ENCODE measurements at places on chromosomes 2 and 18.

DNA sequence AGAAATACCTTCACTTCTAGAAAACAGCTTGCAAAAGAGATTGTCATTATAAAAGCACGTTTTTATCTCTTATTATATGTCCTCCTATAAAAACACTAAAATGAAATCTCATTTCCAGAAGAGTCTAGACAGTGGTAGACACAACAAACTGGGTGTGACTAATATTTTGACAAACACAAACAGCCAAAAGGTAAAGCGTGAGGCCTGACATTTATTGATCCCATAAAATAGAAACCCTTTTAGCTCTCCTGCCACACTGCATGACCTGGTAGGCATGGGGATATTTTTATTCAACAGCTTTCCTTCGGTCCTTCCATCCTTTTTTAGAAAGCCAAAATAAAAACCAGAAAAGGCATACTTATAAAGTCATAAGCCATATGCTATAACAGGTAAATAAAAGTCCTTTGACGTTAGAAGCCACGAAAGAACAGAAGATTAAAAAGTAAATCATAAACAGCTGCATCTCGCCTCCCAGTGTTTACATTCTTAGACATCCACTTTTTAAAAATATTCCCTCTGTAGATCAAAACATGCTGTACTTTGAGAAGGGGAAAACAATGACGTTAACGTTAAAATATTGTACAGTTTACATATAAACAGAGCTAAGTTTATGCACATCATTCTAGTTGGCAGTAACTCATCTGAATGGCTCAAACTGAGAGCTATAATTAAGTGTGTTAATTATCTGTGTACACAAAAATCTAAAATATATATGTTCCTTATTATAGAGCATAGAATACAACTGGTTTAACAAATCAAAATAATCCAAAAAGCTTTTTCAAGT is 44.6 kb downstream of the IRS1 start:
- DNase-seq = no peak

- no peak for DNase-seq
Measured at GRCh38 chr2:241482126-241482955, 26.0 kb downstream of the STK25 start.

DNA sequence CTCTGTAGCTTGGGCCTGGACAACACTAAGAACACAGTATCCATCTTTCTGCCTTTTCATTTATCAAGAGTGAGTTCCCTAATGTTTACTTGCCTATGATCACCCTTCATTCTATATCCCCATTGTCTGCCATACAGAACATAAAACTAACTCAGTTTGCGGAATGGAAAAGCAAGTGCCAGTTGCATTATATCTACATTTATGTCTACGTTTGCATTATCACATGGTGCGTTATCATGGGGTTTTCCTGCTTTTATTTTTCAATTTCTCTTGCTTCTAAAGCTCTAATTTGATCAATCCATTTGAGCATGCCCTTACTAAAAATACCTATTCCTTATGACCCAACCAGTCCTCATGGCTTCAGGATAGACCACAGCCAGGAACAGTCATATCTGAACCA is 421.6 kb upstream of the VWC2L start:
- DNase-seq = no peak

DNA sequence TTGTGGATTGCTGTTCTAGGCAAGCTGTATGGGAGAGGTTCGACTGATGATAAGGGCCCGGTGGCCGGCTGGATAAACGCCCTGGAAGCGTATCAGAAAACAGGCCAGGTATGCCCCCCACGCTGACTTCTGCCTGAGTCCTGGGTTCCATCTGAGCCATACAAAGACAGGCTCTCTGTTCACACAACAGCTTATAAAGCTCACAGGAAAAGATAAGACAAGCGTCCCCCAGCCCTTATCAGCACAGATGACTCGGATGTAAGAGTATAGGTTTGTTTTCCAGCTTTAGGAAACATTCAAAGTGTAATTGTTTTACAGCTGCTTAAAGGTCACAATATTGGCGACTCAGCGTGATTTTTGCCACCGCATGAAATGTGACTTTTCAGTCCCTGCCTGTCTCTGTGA is 12.7 kb downstream of the CNDP2 start:
- DNase-seq = no peak

DNA sequence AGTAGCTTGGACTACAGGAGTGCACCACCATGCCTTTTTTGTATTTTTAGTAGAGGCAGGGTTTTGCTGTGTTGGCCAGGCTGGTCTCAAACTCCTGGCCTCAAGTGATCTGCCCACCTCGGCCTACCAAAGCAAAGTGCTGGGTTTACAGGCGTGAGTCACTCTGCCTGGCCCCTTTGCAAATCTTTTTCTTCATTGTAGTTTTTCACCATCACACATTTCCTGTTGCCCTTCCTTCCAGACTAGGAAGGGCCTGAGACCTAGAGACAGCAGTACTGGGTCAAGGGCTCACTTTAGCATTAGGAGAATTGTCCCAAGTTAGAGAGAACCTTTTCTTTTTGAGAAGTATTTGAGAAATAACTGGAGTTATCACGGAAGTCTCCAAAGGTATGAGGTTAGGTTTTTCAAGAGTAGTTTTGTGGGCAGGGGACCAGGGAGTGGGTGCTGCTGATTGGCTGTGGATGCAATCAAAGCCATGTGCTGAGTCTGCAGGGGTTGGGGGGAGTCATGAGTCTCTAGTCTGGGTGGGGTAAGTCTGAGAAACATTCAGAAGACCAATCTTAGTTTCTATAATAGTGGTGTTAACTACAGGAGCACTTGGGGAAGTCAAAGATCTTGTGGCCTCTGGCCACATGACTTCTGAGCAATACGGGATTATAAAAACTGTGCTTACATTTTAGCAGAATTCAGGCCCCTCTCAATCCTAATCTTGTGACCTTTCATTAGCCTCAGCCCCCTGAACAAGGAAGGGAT is 23.7 kb downstream of the B3GNT2 start:
- no peak for DNase-seq

- no peak for DNase-seq
Measured at GRCh38 chr2:235668782-235669181, 174.9 kb downstream of the AGAP1 start.

- DNase-seq = peak; percentile 21
Measured at GRCh38 chr2:143321994-143322393, 192.8 kb downstream of the ARHGAP15 start.

- DNase-seq = no peak
Measured at GRCh38 chr18:57223144-57223870, 76.4 kb downstream of the BOD1L2 start.

GRCh38 chr2:209985874-209986273 is 16.6 kb upstream of the RPE start:
- DNase-seq = no peak

DNA sequence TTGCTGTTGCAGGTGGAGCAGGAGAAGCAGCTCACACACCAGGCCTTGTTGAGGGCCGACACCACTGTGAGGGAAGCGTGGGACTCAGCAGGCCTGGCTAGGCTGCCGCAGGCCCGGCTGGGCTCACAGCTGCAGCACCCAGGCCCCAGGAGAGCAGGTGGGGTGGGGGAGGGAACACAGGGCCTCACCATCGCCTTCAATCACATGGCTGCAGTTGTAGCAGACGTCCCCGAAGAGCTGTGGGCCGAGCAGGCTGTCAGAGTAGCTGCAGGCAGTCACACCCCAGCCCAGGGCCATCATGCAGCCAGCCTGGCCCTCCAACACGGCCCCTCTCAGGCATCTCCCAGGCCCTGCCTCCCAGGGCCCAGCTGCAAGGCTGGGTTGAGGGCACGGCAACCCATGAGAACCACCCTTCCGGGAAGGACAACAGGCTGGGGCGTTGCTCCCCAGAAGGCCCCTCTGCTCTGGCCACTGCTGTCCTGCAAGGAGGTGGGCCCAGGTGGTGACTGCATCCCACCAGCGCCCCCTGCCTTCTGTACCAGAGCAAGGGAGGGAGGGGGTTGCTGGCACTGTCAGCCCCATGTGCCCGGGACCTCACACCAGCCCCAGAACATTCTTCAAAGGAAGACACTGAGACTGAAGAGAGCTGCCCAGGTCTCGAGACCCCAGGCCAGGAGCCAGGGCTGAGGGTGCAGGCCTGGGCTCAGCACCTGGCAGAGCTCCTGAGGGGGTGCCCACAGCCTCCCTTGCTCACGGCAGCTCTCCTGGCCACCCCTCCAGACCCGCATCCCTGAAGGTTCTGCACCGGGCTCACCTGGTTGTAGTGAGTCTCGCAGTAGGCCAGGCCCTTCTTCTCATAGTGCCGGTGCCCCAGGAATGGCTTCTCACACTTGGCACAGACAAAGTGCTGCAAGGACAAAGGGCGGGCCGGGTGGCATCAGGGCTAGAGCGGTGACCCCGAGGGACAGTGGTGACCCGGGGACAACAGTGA is 5.6 kb upstream of the GPR17 start:
- no peak for DNase-seq

DNA sequence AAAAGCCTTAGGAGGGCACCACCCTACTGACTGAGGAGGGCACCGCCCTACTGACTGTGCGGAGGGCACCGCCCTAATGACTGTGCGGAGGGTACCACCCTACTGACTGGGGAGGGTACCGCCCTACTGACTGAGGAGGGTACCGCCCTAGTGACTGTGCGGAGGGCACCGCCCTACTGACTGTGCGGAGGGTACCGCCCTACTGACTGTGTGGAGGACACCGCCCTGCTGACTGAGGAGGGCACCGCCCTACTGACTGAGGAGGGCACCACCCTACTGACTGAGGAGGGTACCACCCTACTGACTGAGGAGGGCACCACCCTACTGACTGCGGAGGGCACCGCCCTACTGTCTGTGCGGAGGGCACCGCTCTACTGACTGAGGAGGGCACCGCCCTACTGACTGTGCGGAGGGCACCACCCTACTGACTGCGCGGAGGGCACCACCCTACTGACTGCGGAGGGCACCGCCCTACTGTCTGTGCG is 150.2 kb upstream of the NFATC1 start:
- DNase-seq = no peak

GRCh38 chr2:25722224-25722623 is 48.8 kb upstream of the DTNB start:
- DNase-seq = no peak

DNA sequence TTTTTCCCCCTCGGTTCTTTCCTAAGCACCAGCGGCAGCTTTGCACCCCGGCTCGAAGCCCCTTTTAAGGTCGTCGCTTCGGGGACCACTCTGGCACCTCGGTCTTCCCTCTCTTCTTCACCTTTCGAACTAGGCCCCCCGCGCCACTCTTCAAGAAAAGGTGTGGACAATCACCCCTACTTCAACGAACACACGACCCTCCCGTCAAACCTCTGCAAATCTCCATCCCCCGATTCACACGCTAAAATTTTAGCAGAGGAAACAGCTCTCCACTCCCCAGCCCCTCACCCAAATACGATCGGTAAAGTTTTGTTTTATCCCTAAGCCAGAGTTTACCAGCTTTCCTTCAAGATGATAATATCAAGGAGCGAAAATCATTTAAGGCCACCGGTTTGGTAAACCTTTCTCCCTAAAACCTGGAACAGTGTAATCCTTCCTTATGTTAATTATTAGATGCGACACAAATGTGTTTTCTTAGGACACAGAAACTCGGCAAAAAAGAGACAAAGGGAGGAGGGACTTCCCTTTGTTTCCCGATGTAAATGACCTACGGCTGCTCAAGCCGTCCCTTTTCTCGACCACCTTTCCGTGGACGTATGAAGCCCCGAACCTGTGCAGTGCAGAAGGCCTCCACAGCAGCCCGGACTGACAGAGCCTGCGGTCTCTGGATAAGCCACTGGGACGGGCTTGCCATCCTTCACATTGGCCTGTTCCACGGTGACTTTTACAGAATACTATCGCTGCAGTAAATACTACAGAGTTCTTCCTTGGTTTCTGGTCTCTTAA is 85.2 kb downstream of the RBMS1 start:
- no peak for DNase-seq

- DNase-seq = no peak
Measured at GRCh38 chr2:48148841-48149430, 242.6 kb upstream of the FBXO11 start.

GRCh38 chr2:109185821-109186570 is 57.0 kb downstream of the SH3RF3 start:
- DNase-seq = no peak

- DNase-seq = no peak
Measured at GRCh38 chr2:144517866-144518747, 1.8 kb downstream of the ZEB2 start.

GRCh38 chr2:95040426-95040825 is 14.9 kb downstream of the MAL start:
- DNase-seq = no peak

DNA sequence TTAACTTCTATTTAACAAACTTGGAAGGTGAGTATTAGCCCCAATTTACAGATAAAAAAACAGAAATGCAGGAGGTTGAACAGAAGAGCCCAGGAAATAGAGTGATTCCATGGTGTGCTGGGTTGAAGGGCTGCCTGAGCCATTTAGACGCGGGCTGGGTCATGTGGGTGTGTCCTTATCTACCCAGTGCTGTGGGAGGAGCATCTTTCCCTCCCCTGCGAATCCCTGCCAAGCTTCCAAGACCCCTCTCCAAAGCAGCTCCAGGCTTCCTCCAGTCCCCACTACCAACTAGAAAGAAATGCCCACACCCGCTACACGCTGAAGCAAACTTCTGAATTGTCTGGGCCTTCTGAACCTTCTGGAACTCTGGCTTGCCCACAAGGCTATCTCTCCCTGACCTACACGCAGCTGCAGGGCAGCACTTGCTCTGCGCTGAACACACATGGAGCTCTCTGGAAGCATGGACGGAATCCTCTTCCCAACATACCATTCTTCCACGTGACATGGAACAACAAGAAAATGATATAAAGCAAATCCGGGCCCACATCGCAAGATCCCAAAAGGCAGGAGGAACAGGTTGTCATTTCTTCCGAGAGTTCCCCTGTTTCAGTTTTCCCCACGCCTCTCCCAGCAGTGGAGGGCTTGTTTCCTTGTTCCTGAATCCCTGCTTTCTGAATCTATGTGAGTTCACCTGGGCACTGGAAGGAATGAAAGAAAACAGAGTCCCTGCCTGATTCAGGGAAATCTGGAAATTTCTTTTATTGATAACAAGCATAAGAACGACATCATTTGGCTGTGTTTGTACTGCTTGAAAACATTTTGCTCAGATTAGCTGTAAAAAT is 562.7 kb upstream of the ID2 start:
- no peak for DNase-seq

DNA sequence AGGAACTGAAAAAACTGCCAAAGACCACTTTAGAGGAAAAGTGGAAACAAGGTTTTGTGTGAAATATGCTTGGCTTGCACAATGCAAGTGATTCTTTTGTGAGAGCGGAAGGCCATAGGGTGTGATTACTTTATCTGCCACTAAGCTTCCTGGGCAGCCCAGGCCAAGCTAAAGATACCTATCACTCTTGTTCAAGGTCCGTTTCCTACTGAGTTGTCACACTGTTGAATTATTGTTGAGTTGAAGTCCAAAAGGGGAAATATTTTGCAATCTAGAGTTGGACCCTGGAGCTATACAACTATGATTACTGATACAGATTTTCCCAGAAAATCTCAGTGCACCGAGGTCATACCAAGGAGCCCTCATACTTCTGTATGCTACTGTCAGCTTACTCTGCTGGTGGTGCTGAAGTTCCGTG is 72.7 kb upstream of the CTAGE1 start:
- no peak for DNase-seq

- DNase-seq = no peak
Measured at GRCh38 chr2:197369228-197369932, 58.8 kb upstream of the ANKRD44 start.
